ENCODE measurements at places on chromosomes 7 and 10. TPM values are rescaled to one million over a fixed set of nuclear protein-coding genes. Genes with fewer than 3 reads are reported as not detected.

The IGFBP3 gene
- total RNA-seq = 48.8 TPM

DNA sequence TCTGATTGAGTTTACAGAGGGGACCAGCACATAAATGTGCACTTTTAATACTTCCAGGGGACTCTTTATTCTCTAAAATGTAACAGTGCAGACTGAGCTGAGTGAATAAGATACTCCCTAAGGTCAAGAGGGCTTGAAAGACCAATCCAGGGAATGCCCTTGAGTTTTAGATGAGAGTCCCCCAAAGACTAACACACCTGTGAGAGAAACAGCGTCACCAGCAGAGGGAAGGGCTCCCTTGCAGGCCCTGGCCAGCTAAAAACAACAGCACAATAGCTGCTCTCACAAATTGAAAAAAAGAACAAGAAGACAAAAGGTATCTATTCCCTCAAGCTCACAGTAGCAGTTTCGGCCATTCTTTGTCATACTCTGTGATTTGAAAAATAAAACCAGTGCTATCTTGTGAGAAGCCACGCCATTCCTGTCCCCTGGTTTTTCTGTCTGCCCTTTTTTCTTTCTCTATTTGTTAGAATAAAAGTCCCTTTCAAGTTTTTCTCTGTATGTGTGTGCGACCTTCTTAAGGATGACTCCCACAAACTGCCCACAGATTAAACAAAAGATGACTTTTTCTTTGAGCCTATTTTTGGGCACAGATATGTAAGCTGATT is 230.4 kb upstream of the BMPER start:
- peak; percentile 7 for DNase-seq

The C10orf105 gene
- not detected for total RNA-seq

- DNase-seq = no peak
These were observed 22.0 kb downstream of the ITGB8 start for GRCh38 chr7:20352573-20353306.

DNA sequence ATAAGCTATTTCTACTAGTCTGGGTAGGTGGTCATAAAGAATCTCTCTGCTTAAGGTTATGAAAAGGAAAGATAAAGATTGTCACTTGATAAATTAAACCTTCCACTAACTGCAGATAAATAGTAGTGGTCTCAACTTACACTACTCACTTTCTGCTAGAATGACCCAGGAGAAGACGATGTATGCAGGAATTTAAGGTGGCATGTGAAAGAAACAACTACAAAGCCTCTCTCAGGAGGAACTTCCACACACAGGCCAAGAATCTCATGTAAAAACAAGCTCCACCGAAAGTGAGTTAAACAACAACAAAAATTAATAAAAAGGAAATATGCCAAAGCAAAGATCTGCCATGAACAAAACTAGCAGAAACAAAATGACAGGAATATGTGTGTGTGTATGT is 165.4 kb downstream of the CDC14C start:
- DNase-seq = no peak

GRCh38 chr7:99005776-99006175 is 127.4 kb downstream of the TRRAP start:
- DNase-seq = no peak

DNA sequence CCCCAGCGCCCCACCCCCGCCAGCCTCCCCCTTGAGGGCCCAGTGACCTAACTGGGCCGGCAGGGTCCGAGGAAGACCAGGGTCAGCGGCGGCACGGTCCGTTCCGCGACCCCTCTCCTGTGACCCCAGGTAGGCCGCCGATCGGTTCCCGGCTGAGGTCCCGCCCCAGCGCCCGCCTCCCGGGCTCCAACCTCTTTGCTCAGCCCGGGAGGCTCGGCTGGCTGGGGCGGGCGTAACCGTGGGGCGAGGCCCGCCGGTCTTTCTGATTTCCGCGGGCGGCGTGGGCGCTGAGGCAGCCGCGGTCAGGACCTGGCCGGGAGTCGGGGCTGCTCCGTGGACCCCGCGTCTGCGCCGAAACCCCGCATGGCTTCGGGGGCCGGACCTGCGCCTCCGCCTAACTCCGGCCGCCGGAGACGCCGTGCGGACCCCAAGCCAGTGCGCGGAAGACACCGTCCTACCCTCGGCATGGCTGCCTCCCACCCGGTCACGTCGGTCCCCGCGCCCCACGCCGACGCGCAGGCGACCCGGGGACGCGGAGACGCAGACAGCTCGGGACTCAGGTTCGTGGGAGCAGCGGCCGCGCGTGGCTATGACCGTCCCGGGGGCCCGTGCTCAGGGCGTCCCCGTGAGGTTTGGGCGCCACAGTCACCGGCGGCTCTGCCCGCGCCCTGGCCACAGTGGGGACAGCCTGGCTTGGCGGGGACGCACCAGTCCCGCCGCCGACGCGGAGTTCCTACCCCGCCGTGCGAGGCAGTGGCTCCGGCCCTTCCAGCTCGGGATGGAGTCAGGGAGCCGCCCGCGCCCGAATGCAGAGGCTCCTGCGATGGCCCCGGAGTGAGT is 1.0 kb upstream of the VENTX start:
- no peak for DNase-seq

- no peak for DNase-seq
These were observed 103.8 kb upstream of the PCDH15 start for GRCh38 chr10:54904833-54905232.

GRCh38 chr7:46282155-46282554 is 361.1 kb upstream of the IGFBP3 start:
- DNase-seq = no peak

The SPDYE16 gene
- total RNA-seq = 0.29 TPM

- DNase-seq = no peak
These were observed 178.0 kb downstream of the IMMP2L start for GRCh38 chr7:111384065-111384891.

GRCh38 chr10:31596765-31597164 is 277.7 kb downstream of the ZEB1 start:
- no peak for DNase-seq

DNA sequence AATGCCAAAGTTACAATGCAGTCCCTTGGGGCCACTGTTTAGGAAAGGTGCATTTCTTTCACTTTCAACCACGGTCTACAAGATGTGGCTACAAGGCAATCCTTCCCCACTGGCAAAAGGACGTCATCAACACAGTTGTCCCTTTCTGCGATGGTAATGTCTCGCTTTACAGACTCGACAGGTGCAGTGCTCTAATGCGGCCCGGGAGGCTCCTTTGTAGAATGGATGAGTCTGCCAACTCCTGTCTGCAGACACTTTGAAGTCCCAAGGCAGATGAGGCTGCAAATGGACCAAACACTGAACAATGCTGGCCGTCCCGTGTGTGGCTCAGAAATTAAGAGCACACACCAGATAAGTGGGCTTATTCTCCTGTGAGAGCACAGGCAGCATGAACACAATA is 133.7 kb downstream of the PIP4K2A start:
- no peak for DNase-seq

GRCh38 chr7:106747804-106748203 is 86.8 kb upstream of the CCDC71L start:
- no peak for DNase-seq

DNA sequence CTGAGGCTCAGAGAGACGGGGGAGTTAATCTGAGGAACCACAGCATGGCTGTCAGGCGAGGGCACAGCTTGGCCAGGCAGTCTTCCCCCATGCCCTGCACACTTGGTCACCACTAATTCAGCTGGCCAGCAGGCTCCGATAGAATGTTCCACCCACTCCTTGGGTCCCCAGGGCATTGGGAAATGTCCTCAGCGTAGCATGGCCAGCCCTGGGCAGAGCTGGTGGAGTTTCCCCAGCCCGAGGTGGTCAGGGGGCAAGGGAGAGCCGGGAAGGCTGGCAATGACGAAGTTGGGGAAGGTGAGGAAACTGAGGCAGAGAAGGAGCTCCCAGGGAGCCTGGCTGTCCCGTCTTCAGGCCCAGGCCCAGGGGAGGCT is 12.1 kb upstream of the GRIFIN start:
- DNase-seq = no peak

GRCh38 chr7:70239918-70240317 is 641.6 kb downstream of the AUTS2 start:
- no peak for DNase-seq

GRCh38 chr7:17599733-17600339 is 301.4 kb downstream of the AHR start:
- DNase-seq = no peak

The TACR2 gene
- not detected for total RNA-seq

GRCh38 chr7:45660201-45660900 is 86.2 kb downstream of the ADCY1 start:
- DNase-seq = no peak

DNA sequence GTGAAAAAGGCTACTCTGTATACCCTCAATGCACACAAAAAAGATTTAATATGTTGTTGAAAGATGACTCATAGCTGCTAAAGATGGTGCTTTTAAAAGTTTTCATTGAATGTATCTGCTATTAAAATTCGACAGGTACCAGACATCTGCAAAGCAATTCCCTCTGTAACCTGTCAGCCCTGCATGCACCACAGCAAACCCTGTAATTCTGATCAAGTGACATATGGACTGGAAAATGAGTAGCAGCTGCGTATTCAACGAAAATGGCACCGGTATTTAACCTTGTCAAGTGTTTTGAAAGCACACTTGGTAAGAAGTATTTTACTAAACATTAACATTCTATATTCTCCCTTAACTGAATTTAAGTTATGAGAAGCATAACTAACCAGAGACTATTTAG is 58.2 kb upstream of the PTPRN2 start:
- no peak for DNase-seq

The FGL2 gene
- 47.2 TPM for total RNA-seq

DNA sequence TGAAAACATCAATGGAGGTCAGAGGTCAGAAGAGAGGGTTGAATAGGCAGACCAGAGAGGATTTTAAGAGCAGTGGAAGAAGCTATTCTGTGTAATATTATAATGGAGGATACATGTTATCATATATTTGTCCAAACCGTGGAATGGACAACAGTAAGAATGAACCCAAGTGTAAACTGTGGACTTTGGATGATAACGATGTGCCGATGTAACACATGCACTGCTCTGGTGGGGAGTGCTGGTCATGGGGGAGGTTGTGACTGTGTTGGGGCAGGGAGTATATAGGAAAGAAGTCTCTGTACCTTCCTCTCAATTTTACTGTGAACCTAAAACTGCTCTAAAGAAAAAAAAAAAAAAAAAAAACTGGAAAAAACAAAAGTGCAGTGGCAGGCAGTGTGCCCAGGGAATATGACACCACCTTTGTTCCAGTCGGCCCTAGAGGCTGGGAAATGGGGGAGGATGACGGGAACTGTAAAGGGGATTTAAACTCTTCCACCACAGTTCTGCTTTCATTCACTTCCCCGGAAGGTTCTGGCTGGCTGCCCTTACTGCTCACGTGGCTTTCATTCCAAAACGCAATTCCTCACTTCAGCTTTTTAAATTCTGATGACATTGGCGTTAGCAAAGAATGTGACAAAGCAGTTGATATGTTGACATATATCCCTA is 113.7 kb upstream of the ANKRD1 start:
- DNase-seq = peak; percentile 65

DNA sequence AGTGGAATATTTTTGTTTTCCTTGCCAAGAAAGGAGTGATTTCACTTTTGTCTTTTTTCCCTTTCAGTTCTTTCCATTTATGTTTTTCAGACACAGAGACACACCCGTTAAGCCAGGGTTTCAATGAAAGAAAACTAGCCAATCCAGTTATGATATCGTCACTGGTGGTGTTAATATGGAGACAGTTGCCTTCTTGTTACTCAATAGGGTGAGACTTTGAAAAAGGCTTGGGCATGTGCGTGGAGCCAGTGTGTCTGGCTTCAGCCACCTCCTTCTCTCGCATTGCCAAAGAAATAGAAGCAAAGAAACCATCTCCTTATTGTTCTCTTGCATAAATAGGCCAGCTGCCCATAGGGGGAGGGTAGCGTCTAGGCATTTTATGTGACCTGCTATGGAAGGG is 84.1 kb upstream of the DLX6 start:
- no peak for DNase-seq

The PNLIP gene
- not detected for total RNA-seq

DNA sequence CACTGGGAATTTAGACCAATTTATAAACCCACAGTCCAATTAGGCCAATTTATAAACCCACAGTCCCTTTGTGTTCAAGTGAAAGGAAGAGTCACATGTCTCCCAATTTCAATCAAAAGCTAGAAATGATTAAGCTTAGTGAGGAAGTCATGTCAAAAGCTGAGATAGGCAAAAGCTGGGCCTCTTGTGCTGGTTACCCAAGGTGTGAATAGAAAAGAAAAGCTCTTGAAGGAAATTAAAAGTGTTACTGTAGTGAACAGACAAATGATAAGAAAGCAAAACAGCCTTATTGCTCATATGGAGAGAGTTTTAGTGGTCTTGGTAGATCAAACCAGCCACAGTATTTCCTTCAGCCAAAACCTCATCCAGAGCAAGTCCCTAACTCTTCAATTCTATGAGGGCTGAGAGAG is 245.0 kb downstream of the HDAC9 start:
- DNase-seq = no peak

DNA sequence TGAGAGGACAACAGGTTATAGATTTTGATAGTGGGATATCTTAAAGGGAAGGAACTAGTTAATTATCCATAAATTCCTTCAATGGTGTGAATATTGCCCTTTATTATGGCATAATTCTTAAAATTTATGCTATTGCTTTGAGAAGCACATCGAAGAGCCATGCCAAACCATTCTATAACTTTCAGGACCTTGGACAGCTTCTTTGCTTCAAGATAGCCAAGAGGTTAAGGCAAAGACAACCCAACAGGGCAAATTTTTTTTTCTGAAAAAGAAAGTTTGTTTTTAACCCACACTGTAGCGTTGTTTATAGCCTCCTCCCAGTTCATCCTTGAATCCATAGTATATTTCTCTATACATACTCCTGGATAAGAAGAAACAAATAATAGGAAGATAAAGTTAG is 103.2 kb downstream of the NRG3 start:
- no peak for DNase-seq

The TAF3 gene
- 9.9 TPM for total RNA-seq

- no peak for DNase-seq
These were observed 57.8 kb upstream of the TNRC18 start for GRCh38 chr7:5481241-5482019.

- DNase-seq = no peak
These were observed 107.1 kb downstream of the TRRAP start for GRCh38 chr7:98985406-98985805.

DNA sequence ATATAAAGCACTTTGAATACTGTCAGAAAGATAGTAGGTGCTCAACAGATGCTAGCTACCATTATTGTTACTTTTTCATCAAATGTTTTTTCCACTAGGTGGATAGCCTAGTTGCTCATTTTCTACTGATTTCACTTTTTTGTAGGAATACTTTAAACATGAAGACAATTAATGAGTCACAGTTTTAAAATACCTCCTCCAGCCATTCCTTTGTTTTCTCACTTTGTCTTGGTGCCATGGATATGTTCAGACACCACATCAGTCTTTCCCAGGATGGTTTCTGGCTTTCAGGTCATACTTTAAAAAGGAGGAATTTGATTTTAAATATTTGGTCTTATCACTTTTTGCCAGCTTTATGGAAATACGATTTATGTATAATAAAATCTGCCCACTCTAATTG is 147.1 kb upstream of the MGMT start:
- DNase-seq = no peak

- no peak for DNase-seq
These were observed 308.3 kb upstream of the KAT6B start for GRCh38 chr10:74518061-74518460.

The CRYGN gene
- 16.4 TPM for total RNA-seq
